ENCODE measurements at places on chromosomes 16 and 17.
A peak's percentile ranks its signal among the peaks of the same experiment; 100 is the strongest.

DNA sequence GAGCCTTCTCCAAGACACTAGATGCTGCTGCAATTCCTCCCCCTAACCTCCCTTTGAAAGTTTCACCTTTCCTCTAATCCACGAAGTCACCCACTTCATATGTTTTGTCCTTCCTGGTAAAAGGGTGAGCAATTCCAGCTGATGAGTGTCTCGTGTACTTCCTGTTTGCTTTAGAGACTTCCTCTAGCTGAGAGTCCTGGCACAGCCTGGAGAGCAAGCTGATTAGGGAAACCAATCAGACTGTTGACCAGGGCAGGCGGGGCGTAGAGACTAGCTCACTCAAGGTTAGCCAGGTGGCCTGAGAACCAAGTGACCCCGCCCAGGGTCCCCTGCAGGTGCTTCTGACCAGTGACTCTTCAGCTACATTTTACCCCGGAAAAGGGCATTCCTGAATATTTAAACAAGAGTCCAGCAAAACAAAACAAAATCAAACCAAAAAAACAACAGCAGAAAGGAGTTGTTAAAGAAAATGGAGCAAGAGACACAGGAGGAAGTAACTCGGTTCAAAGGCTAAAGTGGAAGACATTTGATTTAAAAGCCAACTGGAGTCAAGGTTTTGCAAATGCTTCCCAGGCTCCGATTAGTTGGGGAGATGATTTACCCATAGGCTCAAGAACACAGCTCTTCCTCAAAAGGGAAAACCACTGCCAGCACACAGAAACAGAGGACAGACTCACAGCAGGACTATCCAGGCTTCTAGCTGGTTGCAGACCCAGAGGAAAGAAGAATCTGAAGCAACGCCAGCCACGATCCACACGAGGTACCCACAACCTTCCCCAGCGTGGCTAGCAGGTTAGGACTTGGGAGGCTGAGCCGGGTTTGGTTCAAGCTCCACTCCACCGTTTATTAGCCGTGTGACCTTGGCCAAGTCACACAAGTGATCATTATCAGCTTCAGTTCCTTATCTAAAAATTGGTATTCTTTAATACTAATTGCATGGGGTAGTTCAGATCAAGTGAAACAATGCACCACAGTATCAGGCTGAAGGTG, 13.4 kb downstream of the HSPB9 start:
- DNase-seq: no peak

GRCh38 chr17:27628376-27628775, 2.6 kb upstream of the LGALS9 start:
- DNase-seq: no peak

- no peak for DNase-seq
Measured at GRCh38 chr16:46709469-46710005, 20.1 kb downstream of the ORC6 start.

DNA sequence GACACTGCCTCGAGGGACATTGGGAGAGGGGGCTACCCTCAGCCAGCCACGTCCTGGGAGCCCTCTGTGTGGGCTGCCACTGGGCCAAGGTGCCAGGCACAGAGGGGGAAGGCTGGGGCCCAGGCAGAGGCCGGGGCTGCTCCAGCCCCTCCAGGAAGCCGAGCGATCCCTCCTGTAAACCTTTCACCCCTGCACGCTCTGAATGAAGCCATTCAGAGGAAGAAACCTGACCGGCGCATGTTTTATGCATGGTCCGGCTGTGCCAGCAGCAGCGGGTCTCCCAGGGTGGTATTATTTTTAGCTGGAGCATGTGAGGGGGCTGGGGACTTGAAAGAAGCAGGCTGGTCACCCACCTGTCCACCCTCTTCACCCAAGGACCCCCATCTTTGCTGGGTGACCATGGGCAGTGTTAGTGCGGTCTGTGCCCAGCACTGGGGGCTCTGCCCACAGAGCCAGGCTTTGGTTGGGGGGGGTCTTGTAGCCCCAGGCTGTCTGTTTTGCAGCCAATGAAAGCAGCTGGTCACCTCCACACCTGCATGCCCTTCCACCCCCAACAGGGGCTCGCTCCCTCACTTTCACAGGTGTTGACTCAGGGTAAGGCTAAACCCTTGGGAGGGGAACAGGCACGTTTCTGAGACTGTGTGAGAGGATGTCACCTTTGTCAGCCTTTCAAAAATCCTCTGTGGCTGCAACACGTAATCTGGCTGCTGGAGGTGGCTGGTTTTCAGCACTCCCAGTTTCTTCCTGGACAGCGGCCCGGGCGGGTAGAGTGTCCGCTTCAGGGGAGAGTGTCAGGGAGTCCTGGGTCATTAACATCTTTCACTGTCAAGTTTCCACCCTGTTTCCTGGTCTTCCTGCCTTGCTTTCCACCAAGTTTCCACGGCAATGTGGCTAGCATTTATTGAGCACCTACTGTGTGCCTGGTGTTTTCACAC, 77.1 kb upstream of the BRD7 start:
- DNase-seq: no peak

- DNase-seq: no peak
Measured at GRCh38 chr16:12286964-12287363, 310.4 kb downstream of the SNX29 start.

GRCh38 chr16:88408561-88409142, 25.9 kb downstream of the ZNF469 start:
- no peak for DNase-seq

- DNase-seq: no peak
Measured at GRCh38 chr16:496097-496886, 31.2 kb upstream of the CAPN15 start.

GRCh38 chr17:31559584-31560501, 168.4 kb downstream of the RAB11FIP4 start:
- DNase-seq: no peak

- no peak for DNase-seq
Measured at GRCh38 chr16:16042076-16042475, 92.7 kb downstream of the ABCC1 start.

GRCh38 chr16:58511933-58512815, 3.1 kb upstream of the SETD6 start:
- peak; percentile 83 for DNase-seq

DNA sequence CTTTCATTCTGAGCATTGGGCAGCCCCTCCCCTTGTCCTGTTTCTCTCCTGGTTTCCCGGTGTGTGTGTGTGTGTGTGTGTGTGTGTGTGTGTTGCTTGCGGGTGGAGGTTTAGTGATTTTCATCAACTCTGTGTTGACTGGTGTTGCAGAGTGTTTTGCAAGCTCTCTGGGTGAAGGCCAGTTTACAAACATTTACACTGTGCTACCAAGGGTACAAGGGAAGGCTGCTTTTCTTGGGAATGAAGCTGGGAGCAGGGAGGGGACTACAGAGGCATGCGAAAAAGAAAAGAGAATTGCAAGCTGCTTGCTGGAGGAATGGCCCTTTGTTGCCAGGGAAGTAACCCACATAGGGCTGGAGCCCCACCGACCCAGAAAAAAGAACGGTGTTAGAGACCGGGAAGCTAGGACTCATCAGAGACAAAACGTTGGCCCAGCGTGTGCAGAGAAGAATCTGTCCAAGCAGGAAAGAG, 29.6 kb downstream of the HS3ST3B1 start:
- DNase-seq: no peak

- DNase-seq: no peak
Measured at GRCh38 chr17:81471818-81472456, 40.7 kb downstream of the ACTG1 start.

GRCh38 chr16:83143788-83144187, 517.0 kb downstream of the CDH13 start:
- no peak for DNase-seq

- DNase-seq: no peak
Measured at GRCh38 chr17:75049706-75050105, 2.7 kb downstream of the KCTD2 start.

DNA sequence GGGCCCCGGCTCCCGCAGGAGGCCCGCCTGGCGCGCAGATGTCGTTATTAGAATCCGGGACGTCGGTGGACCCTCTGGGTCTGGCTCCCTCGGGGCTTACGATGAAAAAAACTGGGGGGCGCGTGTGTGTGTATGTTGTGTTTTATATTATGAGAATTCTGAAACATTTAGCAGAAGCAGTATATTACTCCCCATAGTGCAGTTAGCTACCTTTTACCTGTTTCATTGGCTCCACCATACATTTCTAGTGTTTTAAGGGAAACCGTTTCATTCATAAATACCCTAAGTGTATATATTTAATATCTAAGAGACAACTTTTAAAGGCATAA, 486 bp upstream of the DNAJA2 start:
- DNase-seq: no peak

DNA sequence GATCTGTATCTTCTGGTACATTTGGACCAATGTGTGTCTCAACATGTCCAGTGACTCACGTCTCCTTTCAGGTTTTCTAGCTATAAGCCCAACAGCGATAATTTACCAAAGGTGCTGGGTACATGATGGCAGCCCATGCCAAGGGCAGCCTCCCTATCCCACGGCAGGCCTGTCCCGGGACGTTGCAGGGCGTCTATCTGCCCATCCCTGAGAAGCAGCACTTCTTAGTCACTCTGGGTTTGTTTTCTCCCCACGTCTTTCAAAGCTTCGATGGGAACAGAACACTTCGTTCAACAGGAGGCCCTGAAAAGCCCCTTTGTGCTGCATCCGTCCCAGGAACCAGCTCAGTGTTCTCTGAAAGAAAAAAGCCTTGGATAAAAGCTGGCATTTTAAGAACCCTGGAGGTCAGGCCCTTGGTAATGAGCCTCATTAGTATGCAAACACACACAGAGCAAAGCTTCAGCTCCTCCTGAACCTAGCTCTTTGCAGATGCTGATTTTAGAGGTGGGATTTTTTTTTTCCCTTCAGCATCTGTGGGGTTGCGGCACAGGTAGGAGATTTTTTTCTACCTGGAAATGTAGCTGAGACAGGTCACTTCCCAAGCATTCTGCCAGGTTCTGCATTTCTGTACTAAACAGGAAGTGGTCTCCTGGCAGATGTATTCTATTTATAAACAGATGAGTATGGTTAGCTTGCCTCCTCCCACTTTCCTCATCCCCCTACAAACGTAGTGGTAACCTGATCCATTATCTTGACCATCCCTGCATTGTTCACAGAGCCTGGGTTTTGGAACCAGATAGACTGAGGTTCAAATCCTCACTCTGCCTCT, 17.5 kb upstream of the MT4 start:
- no peak for DNase-seq

DNA sequence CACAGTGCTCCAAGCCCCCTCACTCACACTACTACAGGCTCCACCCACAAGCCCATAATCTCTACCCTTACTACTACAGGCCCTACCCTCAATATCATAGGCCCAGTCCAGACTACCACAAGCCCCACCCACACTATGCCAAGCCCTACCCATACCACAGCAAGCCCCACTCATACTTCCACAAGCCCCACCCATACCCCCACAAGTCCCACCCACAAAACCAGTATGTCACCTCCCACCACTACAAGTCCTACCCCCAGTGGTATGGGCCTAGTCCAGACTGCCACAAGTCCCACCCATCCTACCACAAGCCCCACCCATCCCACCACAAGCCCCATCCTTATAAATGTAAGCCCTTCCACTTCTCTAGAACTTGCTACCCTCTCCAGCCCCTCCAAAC, 13.8 kb downstream of the RIPOR1 start:
- no peak for DNase-seq

DNA sequence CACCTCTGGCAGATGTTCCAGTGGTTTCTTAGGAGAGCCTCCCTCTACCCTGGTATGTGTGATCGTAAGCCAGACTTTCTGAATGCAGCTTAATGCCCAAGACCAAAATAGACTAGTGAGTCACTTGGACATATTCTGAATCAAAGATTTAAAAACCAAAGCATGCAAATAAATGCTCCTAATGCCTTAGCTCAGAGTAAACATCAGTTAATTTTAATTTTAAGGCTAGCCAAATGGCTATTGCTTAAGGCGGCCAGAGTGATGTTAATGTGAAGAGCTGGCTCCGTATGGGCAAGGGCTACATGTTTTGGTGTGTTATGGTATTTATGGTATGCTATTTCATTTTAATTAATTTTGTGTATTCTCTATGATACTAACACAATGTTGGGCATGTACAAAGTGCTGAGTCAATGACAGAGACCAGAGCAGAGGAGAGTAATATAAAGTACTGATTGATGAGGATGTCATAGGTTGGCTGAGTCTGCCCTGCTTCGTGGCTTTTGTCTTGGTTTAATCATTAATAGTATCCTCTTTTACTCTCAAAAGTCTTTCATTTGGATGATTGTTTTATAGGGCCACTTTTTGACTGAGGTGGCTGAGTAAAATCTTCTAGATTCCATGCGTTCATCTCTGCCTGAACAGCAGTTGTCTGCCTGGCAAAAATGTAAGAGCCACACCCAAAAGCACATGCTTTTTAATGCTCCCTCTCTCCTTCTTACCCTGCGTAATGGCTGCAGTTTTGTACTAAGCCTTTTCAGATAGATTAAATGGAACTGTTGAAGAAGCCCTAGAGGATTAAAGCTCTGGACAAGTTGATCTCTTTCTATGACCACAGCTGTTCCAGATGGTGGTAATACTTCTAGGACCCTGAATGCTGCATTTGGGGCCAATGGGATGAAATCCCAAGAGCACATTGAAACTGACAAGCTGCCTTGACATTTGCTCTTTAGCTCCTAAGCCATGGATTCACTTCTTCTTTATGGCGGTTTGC, 59.6 kb downstream of the MAP2K6 start:
- no peak for DNase-seq

DNA sequence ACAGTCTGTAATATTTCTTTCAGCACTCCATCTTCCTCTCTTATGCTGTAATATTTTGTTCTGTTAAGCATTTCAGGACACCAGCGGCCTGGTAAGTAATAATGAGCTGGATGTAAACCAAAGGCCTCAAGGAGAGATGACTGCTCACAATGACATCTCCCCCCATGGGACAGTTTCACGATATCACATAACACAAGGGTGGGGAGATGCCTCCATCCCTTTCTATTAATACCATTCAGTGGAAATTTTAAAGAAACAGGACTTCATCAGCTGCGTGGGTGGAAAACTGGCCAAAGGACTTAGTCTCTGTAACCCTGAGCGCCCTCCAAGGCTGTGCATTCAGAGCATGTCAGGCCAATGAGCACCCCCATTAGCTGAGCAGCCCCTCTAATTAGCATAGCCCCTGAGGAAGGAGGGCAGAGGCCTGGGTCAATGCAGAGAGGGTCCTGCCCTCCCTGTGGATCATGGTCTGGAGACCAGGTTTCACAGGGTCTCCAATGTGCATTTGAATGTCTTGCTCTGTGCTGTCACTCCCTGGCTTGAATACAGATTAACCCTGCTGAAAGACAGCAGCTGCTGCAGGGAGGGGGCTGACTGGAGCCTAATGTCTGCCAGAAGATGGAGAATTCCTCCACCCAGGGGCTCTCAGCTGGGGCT, 156.4 kb downstream of the HS3ST2 start:
- DNase-seq: no peak

GRCh38 chr17:62627219-62627903, at the start of gene MRC2:
Gene MRC2, plus strand, starts transcription at chr17:62627670. Its CDS starts 133 bp downstream, at chr17:62627803.
- peak; percentile 24 for DNase-seq

Data from stimulated activated CD4-positive, alpha-beta T cell treated with anti-CD3 and anti-CD28 coated beads, Interleukin-1b, Interleukin-23, amount 100 ng/mL, for 1 hour (primary cell).